IPS-NIHi11 (cell line): ENCODE measurements at places on chromosomes 6 and 20.

GRCh38 chr6:80489911-80490635, 383.6 kb downstream of the BCKDHB start:
- DNase-seq: no peak

- DNase-seq: no peak
These were observed 4.5 kb upstream of the SDC4 start for GRCh38 chr20:45352729-45353128.

DNA sequence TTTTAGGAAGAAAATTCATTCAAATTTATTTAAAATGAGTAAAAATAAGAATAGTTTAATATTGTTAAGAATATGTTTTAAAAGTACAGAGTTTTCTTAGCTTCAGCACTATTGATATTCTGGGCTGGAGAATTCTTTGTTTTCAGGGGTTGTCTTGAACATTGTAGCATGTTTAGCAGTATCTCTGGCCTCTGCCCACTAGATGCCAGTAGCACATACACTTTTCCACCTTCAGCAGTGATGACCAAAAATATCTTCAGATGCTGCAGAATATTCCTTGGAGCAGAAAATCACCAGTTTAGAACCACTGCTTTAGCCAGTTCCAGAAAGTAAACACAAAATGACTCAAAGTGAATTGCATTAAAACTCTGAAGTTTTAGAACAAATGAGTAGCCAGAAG, 19.4 kb upstream of the SDHAF4 start:
- no peak for DNase-seq

- DNase-seq: no peak
These were observed 123.2 kb downstream of the RIN2 start for GRCh38 chr20:19881080-19881840.

DNA sequence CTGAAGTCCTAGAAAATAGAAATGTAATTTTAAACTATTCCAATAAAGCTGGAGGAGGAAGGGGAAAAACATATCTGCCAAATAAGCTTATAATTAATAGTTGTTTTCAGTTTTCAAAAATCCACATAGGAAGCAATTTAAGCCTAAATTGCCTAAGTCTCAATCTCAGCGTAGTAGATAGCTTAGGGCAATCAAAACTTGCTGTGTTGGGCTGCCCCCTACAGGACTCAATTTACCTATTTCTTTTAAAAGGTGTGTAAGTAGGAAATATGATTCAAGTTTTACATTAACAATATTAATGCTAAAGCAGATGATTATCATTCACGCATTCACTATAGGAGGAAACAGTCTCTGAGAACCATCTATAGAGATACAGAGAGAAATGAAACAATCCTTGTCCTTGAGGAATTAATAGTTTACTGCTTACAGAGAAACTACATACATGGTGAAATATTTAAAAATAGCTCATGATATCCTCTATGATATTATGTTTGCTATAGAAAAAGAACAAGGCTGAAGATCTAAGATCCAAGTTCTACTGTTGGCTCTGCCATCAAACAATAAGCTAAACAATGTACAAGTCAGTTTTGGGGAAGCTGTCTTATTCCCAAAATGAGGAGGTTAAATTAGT, 102.1 kb downstream of the ATG5 start:
- peak; percentile 17 for DNase-seq

DNA sequence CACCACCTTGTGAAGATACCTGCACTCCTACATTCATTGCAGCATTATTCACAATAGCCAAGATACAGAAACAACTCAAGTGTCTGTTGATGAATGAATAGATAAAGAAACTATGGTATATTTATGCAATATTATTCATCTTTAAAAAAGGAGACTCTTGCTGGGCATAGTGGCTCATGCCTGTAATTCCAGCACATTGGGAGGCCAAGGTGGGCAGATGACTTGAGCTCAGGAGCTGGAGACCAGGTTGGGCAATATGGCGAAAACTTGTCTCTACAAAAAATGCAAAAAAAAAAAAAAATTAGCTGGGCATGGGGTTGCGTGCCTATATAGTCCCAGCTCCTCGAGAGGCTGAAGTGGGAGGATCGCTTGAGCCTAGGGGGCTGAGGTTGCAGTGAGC, 119.8 kb downstream of the GJA1 start:
- no peak for DNase-seq

DNA sequence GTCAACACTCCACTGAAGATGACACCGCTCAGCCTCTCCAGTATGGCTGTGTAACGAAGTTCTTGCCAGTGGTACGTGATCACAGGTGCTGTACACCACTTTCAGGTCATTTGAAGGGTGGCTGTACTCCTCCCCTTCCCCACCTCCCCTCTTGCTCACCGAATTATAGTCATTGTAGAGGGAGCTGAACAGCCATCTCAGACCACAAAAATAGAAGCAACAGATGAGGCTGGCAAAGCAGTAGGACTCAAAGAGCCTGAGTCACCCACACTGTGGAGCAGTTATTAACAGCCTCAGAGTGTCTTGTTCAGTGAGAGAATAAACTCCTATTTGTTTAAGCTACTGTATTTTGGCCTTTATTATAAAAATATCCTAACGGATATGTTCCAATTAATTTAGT, 192.5 kb upstream of the MCHR2 start:
- no peak for DNase-seq

GRCh38 chr6:31586599-31587281, 663 bp downstream of the LST1 start:
- no peak for DNase-seq

DNA sequence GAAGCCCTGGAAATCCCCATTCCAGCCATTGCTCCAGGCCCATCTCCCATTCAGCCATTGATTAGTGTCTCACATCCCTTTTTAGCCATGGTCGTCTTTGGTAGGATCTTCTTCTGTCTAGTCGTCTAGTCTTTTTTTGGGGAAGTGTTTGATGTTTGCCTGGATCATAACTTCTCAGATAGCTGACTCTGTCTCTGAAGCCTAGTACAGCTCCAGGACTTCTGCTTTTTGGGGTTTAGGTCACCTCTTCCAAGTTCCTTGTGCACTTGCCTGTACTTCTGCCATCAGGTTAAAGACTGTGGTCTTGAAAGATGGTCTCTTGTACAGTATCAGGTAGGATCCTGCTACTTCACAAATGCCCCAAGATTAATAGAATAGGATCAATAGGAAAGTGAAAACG, 553.5 kb downstream of the PKHD1 start:
- DNase-seq: no peak

GRCh38 chr6:9272671-9273070, 837.3 kb upstream of the SLC35B3 start:
- DNase-seq: no peak

- no peak for DNase-seq
These were observed 147.9 kb downstream of the RNGTT start for GRCh38 chr6:88815491-88815890.

- DNase-seq: no peak
These were observed 36.0 kb upstream of the KLHL31 start for GRCh38 chr6:53701333-53702218.

GRCh38 chr6:14824484-14825275, 421.2 kb upstream of the JARID2 start:
- no peak for DNase-seq

DNA sequence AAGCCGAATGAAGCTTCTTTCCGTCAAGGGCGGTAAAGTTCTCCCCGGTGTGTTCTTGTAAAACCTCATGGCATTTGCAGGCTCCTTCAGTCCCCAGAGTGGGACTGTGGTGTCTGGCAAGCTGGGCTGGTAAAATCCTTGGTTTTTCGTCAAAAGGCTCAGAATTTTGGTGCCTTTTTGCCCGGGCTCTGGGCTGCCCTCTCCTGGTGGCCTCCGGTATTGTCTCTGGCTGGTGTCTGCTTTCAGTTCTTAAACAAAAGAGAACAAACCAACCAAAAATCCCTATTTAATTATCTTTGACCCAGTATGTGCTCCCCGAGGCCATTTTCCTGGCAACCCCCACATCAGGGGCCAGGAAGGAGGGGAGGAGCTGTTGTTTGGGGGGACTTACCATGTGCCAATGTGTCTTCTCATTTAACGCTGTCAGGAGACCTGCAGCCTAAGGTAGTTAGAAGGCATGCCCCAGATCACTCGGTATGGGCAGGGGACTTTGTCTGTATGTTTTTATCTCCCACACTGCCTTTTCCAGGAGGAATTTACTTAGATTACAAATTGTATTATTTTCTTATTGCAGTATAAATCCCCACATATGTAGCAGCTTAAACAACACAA, 11.1 kb downstream of the CDH4 start:
- DNase-seq: peak; percentile 39

DNA sequence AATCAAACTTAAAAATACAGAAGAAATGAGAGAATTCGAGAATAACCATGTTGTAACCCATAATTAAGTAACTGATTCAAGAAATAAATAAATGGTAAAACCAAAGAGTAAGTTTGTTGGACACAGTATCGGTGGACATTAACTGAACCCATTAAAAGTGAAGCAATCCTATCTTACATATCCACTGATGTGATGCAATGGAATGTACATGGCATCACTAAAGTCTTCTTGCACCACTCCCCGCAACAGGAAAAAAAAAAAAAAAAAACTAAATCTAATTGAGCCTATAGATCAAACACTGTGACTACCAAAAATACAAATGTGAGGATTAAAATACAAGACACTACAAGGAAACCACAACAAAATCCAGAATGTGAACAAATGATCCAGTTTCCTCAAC, 7.9 kb downstream of the SNX14 start:
- DNase-seq: no peak

DNA sequence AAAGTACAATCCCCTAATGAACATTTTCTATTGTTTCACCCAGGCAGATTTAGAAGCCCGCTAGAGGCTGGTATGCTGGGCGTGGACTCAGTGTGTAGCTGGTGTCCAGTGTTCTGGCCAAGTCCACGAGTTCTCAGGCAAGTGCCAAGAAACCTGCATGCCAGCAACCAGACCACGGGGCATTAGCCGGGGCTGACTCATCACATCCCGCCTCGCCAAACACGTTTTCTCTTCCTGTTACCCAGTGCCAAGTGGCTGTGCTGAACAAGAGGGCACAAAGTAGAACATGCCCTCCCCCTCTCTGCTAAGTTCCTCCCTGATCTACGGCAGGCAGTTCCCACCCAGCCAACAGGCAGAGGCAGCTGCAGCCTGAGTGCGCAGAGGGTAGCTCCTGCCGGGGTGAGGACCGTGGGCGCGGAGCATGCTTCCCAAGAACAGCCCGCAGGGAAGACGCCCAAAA, 29.6 kb downstream of the RAMACL start:
- peak; percentile 66 for DNase-seq

DNA sequence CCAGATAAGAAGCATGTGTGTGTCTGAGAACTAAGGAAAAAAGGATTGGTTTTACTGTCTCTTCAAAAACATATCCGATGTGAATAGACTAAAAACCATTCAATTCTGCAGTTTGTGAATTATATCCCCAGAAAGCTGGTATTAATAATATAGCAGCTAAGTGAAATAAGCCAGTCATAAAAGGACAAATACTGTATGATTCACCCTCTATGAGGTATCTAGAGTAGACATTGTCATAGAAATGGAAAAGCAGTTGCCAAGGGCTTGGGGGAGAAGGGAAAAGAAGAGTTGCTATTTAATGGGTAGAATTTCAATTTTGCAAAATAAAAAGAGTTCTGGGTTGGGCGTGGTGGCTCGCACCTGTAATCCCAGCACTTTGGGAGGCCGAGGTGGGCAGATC, 137.5 kb downstream of the ATXN1 start:
- no peak for DNase-seq

DNA sequence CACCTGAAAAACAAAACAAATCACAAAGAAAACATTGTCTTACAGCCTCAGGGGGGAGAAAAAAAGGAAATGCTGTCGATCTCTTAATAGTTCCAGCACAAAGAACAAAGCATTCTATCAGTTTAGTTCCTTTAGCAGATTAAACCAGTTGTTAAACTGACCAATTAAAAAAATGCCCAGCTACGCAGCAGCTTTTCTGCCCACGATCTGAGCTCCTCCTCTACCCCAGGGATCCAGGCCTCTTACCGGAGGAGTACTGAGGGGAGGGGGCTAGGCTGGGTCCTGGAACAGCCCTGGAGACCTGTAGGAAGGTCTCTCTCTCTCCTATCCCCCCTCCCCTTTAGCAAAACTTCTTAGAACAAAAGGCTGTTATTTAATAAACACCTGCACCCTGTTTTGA, 13.4 kb downstream of the PTK7 start:
- peak; percentile 78 for DNase-seq

DNA sequence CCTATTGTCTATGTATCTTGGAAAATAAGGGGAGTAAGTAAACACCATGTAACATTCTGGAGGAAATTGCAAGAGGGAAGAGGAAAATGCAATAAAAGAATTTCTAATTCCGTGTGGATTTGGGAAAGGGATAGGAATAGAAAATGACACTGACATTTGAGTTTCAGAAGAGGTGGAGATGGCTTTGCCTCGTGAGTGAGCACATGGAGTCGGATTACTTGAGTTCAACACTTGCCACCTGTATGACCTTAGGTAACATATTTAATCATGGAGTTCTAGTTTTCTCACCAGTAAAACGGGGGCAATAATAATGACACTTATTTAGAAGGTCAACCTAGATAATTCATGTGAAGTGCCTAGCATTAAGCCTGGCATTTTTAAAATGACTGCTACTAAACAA, 10.8 kb upstream of the PBOV1 start:
- DNase-seq: no peak

DNA sequence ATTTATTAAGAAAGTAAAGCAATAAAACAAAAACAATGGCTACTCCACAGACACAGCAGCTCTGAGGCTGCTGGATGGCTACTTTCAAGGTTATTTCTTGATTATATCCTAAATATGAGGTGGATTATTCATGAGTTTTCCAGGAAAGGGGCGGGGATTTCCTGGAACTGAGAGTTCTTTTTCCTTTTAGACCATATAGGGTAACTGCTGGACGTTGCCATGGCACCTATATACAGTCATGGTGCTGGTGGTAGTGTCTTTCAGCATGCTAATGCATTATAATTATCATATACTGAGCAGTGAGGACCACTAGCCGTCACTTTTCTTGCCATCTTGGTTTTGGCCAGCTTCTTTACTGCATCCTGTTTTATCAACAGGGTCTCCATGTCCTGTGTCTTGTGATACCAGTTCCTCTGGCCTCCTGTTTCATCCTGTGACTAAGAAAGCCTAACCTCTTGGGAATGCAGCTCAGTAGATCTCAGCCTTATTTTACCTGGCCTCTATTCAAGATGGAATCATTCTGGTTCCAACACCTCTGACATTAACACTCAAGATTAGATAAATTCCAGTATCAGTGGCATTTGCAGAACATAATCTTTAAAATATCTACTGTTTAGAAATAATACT, 32.3 kb upstream of the TRDN start:
- DNase-seq: no peak
